ENCODE measurements at places on chromosomes 13 and 19.

- no peak for DNase-seq
Measured at GRCh38 chr13:26646603-26647002, 89.1 kb downstream of the WASF3 start.

DNA sequence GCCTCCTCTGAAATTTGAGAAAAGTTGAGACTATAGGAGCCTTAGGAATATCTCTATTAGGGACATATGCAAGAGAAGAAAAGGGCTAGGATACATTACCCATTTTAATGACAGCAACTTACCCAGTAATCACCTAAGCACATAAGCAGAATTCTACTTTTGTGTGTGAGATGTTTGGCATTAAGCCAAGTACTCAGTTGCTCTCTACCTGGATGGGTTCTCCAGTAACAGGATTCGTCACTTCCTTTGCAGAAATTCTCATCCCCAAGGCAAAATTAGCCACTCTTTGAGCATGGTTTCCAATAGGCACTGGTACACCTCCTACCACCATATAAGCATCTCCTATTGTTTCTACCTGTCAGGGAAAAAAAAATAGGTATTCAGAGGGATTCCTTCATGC is 95.1 kb downstream of the C13orf42 start:
- DNase-seq: no peak

GRCh38 chr19:31575846-31576335 is 226.7 kb upstream of the TSHZ3 start:
- DNase-seq: no peak

- DNase-seq: no peak
Measured at GRCh38 chr13:77928909-77929308, 10.3 kb upstream of the EDNRB start.

DNA sequence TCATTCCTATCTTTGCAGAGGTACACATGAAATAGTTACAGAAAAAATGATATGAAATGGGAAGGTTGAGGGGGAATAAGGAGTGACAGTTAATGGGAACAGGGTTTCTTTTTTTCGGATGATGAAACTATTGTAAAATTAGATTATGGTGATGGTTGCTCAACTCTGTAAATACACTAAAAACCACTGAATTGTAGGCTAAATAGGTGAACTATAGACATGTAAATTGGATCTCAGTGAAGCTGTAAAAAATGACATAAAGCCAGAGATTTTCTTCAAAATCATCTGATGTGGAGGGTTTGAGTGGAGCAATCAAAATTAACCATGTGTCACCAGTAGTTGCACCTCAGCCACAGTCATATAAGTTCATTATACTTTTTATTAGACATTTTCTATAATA is 6.6 kb upstream of the FLT3 start:
- DNase-seq: no peak

DNA sequence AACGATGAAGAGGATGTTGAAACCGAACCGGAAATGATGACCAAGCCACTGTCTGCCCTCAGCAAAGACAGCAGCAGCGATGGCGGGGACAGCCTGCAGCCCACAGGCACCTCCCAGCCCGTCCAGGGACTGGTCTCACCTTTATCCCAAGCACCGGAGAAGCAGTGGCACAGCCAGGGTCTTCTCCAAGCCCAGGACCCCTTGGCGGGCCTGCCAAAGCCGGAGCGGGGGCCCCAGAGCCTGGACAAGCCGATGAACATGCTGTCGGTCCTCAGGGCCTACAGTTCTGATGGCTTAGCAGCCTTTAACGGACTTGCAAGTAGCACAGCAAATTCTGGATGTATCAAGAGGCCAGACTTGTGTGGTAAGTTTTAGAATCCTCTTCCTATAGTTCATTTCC is 177.0 kb downstream of the ZNF536 start:
- no peak for DNase-seq

- DNase-seq: no peak
Measured at GRCh38 chr13:36717017-36717416, 43.2 kb downstream of the SERTM1 start.

GRCh38 chr13:110425444-110425780 is 118.3 kb downstream of the COL4A2 start:
- DNase-seq: no peak

DNA sequence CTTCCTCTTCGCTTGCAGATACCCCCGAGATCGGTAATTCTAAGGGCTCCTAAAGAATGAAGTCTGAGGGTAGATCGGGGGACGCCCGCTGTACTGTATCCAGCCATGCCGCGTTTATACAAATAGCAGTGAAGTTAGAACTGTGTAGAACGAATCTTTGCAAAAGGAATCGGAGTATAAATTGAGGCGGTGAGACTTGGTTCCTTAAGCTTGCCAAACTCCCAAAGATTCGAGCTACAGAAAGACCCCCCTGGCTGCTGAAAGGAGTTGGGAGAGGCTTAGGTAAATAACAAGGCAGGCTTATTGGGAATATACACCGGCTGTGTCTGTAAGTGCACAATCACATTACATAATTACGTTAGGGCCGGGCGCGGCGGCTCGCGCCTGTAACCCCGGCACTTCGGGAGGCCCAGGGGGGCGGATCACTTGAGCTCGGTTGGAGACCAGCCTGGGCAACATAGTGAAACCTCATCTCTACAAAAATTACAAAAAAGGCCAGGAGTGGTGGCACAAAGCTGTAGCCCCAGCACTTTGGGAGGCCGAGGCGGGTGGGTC is 12.2 kb downstream of the TMEM160 start:
- DNase-seq: no peak

- no peak for DNase-seq
Measured at GRCh38 chr13:37257051-37257450, 151.6 kb upstream of the CSNK1A1L start.
